Anterior cingulate cortex (tissue), 58 donors: ENCODE measurements at places on chromosomes 12 and 14.

GRCh38 chr12:118060301-118061010 is 523 bp downstream of the WSB2 start:
- peak; percentile 10 for DNase-seq

DNA sequence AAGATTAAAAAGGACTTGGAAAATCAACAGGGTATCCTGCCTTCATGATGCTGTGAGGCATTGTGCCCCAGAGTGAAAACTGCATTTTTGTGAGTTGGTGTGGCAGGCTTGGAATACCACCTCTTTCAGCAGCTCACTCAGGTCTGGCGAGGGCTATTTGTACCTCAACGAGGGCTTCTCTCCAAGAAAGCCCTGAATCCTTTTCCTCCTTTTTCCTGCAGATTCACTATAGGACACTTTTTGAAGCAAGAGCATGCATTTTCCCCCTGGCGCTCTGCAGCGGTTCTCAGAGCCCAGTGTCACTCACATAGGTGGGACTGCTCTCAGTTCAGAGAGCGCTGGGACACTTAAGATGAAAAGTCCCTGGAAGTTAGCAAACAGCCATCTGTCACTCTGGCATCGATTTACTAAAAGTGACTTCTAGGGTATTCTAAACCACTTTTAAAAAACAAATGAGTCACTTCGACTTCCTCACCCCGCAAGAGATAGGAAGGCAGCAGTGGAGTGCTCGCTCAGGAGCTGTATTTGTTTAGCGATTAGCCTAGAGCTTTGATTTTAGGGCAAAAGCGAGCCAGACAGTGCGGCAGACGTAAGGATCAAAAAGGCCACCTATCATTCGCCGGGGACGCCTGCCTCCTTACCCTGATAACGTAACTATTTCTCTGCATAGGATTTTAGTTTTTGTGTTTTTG is 782 bp upstream of the LGR5 start:
- DNase-seq: no peak

- peak; percentile 7 for DNase-seq
Observed at GRCh38 chr14:75615200-75615599, 36.8 kb downstream of the FLVCR2 start.

- DNase-seq: no peak
Observed at GRCh38 chr12:90174956-90175355, 466.3 kb upstream of the ATP2B1 start.

- DNase-seq: no peak
Observed at GRCh38 chr14:102213984-102214658, 74.4 kb downstream of the WDR20 start.

DNA sequence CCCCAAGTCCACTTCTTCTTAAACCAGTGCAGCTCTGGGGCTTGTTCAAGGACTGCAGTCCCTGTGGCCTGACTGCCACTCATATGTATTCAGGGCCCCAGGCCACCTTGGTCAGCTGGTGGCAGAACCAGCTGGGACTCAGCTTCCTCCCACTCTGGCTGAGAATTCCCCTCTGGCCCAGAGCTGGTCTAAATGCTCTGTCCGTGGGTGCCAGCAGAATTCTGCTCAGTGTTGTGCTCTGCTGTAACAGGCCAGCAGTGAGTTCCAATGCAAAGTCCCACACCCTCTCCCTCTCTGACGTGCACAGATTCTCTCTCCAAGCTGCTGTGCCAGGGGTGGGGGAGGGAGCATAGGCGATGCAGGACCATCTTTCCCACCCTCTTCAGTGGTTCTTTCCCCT is 210.4 kb upstream of the RGS6 start:
- DNase-seq: peak; percentile 32

DNA sequence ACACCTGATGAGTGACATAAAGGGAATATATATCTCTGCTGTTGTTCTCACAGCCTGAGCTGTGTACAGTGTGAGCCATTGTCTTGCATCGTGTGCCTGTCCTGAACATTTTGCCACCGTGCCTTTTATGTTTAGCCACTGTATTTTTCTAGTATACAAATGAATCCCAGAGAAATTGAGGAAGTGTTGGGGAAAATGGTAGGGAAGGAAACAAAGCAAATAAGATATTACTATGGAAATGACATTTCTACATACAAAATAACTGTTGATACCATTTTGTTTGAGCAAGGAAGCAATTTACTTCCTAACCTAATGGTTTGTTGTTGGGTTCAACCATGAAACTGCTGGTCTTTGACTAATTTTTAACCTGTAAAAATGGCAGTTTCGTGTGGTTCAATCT is 5.5 kb downstream of the PSMA6 start:
- no peak for DNase-seq
